ENCODE measurements at places on chromosomes 4 and X.

- no peak for DNase-seq
These were observed 60.6 kb downstream of the GABRA2 start for GRCh38 chr4:46329118-46329976.

DNA sequence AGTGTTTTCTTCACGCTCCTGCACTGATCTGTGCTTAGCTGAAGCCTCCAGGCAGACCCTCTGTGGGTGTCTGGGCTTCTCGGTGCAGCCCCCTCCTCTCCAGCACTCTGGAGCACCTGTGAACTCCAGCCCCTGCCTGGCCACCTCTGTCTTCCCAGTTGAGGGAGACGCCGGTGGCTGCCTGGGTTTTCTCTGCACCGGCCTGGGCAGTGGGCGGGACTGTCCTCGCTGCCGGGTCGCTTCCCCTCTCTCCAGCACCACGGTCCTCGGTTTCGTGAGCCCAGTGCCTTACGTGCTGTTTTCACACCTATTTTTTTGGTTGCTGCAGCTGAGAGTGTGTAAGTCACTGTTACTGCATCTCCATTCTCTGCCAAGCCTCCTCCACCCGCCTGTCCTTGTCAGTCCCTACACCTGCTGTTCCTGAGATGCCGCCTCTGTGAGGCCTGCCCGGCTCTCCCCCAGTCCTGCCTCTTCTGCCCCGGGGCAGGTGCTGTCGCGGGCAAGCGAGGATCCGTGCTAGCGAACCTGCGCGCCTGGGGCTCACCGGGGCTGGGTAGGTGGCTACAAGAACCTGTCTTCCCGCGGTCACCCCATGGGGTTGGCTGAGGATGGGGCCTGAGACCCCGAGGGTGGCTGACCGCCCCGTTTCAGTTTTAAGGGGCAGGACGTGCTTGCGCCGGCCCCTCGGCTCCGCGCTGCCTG lies 2.4 kb upstream of the FGFRL1 start:
- no peak for DNase-seq

GRCh38 chrX:48531358-48531959 lies 8.1 kb upstream of the TBC1D25 start:
- no peak for DNase-seq

DNA sequence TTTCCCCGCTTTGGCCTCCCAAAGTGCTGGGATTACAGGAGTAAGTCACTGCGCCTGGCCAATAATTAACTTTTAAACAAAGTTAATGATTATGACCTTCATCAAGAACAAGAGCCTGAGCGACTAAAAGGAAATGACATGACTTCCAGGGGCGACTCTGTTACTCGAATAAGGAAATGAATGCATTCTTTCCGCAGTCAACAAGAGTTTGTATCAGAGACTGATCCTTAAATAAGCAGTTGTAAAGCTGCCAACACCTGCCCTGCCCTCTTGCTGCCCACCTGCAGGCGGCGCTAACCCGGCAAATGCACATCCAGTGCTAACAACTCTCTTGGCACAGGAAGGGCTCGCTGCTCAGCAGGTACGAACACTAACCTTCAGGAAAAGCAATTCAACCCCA lies 27.3 kb downstream of the WDR1 start:
- no peak for DNase-seq

- DNase-seq, result no peak
These were observed 23.1 kb upstream of the PROM1 start for GRCh38 chr4:16106956-16107355.

GRCh38 chr4:72842323-72842722 lies 227.2 kb downstream of the COX18 start:
- no peak for DNase-seq

Measured in stimulated activated CD8-positive, alpha-beta memory T cell treated with anti-CD3 and anti-CD28 coated beads, Interleukin-7, amount 100 ng/mL, for 1 hour (primary cell).